Stimulated activated CD4-positive, alpha-beta T cell treated with anti-CD3 and anti-CD28 coated beads, TNF-alpha, amount 100 ng/mL, for 4 hours (primary cell): ENCODE measurements at places on chromosomes 4 and X.

- no peak for DNase-seq
These were observed 130.8 kb downstream of the ANAPC10 start for GRCh38 chr4:144967161-144967560.

- no peak for DNase-seq
These were observed 81.7 kb downstream of the PWWP3B start for GRCh38 chrX:106249706-106250379.

- no peak for DNase-seq
These were observed 75.1 kb upstream of the RASGEF1B start for GRCh38 chr4:81546777-81547176.

GRCh38 chr4:25654031-25654970 lies 1.4 kb upstream of the SLC34A2 start:
- no peak for DNase-seq

DNA sequence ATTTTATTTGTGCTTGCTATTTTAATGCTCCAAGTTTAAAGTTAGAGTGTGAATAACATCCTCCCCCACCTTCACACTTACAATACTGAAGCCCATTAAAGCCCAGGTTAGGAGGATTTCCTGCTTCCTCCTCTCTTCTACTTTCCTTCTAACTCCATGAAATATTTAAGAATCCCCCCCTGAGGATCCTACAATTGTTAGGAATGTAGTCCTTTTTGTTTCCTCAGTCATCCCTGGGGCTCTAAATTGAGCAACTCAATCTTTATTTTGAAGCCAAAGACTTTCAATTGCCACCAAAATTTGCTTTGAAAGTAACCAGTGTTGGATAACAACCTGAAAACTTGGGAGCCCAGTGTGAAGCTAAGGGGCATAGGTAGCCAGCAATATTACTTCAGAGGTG lies 276.9 kb downstream of the FAM47A start:
- DNase-seq, result no peak

- DNase-seq, result no peak
These were observed 91.8 kb downstream of the PLAC1 start for GRCh38 chrX:134566506-134566905.
